IMR-90 (cell line): ENCODE measurements at places on chromosomes 5 and 9.

DNA sequence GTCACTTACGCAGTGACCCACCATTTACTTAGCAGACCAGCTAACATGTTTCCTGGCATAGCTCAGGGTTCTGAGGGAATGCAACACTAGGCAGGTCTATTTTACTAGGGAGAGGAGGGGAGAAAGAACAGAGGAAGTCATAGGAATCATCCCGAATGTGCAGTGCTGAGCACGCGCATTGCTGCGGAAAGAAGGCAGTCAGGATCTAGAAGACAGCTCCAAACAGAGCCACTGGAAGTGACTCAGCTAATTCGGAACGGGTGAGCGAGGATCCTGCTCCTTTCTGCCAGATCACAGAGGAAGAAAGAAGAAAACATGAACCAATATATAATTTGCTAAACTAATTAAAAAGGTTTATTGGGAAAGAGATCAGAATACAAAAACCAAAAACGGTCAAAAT lies 339.8 kb downstream of the EFNA5 start:
- H3K4me3 ChIP-seq = no peak overlapping the region
- H3K36me3 ChIP-seq = no peaks in the 10 kb centered on the region
- H3K4me1 ChIP-seq = no peaks in the 10 kb centered on the region
- H3K27ac ChIP-seq = no peak overlapping the region
- peaks cover 2% of the 10 kb centered on the region; the same call in 1 of the 2 replicates for H3K27me3 ChIP-seq

DNA sequence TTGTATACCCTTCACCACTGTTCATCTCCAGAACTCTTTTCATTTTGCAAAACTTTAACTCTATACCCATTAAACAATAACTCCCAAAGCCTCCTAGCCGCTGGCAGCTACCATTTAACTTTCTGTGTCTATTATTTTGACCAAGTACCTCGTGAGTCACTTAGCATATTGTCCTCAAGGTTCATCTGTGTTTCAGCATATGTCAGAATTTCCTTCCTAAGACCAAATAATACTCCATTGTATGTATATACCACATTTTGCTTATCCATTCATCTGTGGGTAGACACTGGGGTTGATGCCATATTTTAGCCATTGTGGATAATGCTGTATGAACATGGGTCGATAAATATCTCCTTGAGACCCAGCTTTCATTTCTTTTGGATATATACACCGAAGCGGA lies 17.4 kb downstream of the ERBIN start:
- no peak for DNase-seq
- no peak overlapping the region for H3K27ac ChIP-seq
- H3K4me1 ChIP-seq = peaks cover 7% of the 10 kb centered on the region
- H3K4me3 ChIP-seq = no peak overlapping the region
- peaks cover 6% of the 10 kb centered on the region for H3K36me3 ChIP-seq

- no peaks in the 10 kb centered on the region for H3K36me3 ChIP-seq
- no peaks in the 10 kb centered on the region for H3K4me1 ChIP-seq
- H3K27me3 ChIP-seq = no peaks in the 10 kb centered on the region
- H3K27ac ChIP-seq = no peak overlapping the region
- H3K4me3 ChIP-seq = no peak overlapping the region
- DNase-seq = no peak
Measured at GRCh38 chr5:113719549-113719948, 206.1 kb downstream of the YTHDC2 start.

DNA sequence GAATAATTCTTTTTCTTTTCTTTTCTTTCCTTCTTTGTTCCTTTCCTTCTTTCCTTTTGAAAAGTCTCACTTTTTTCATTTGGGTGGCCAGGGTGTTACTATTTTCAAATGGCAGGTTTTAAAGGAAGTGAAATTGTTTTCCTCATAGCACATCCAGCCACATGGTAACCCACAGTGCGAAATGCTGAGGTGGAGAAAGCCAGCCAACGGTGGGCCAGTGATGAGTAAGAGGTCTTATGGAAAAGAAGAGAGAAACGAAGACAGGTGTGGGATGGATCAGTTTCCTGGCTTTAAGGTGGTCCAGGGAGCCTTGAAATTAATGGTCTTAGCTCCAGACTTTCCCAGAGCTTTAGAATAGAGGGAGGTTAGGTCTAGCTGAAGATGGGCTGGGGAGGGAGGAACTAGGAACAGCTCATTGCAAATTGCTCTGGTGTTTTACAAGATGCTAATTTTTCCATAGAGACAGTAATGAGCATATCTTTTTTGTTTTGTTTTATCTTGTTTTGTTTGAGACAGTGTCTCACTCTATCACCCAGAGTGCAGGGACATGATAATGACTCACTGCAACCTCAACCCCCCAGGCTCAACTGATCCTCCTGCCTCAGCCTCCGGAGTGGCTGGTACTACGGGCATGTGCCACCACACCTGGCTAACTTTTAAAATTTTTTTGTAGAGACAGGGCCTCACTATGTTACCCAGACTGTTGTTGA lies 17.8 kb downstream of the ITK start:
- H3K27me3 ChIP-seq = peaks cover 2% of the 10 kb centered on the region; the same call in 1 of the 2 replicates
- H3K36me3 ChIP-seq = no peaks in the 10 kb centered on the region
- no peak overlapping the region for H3K27ac ChIP-seq
- no peak for DNase-seq

- H3K4me1 ChIP-seq = no peaks in the 10 kb centered on the region
- H3K27me3 ChIP-seq = no peaks in the 10 kb centered on the region
- no peak overlapping the region for H3K4me3 ChIP-seq
- DNase-seq = peak; percentile 53
- no peak overlapping the region for H3K27ac ChIP-seq
- no peaks in the 10 kb centered on the region for H3K36me3 ChIP-seq
Measured at GRCh38 chr5:97636766-97637165, 453.7 kb upstream of the RIOK2 start.

GRCh38 chr5:142796492-142797109 lies 26.4 kb downstream of the ARHGAP26 start:
- H3K4me1 ChIP-seq = no peaks in the 10 kb centered on the region
- no peak overlapping the region for H3K27ac ChIP-seq
- no peak overlapping the region for H3K4me3 ChIP-seq
- no peaks in the 10 kb centered on the region for H3K36me3 ChIP-seq
- DNase-seq = no peak

- H3K27ac ChIP-seq = peak overlapping the region; percentile 31; the same call in 1 of the 2 replicates
- no peaks in the 10 kb centered on the region for H3K27me3 ChIP-seq
- H3K4me1 ChIP-seq = peaks cover 27% of the 10 kb centered on the region
- no peak for DNase-seq
- no peak overlapping the region for H3K4me3 ChIP-seq
Measured at GRCh38 chr9:98924946-98925820, 18.5 kb upstream of the COL15A1 start.

- H3K27me3 ChIP-seq = no peaks in the 10 kb centered on the region
- no peaks in the 10 kb centered on the region for H3K36me3 ChIP-seq
- DNase-seq = no peak
- no peak overlapping the region for H3K27ac ChIP-seq
Measured at GRCh38 chr5:79508354-79508753, 5.6 kb downstream of the HOMER1 start.

GRCh38 chr9:97900738-97901565 lies 21.3 kb downstream of the TRMO start:
- no peak overlapping the region for H3K4me3 ChIP-seq
- peak; percentile 55 for DNase-seq
- no peaks in the 10 kb centered on the region; the same call in 1 of the 2 replicates for H3K36me3 ChIP-seq

DNA sequence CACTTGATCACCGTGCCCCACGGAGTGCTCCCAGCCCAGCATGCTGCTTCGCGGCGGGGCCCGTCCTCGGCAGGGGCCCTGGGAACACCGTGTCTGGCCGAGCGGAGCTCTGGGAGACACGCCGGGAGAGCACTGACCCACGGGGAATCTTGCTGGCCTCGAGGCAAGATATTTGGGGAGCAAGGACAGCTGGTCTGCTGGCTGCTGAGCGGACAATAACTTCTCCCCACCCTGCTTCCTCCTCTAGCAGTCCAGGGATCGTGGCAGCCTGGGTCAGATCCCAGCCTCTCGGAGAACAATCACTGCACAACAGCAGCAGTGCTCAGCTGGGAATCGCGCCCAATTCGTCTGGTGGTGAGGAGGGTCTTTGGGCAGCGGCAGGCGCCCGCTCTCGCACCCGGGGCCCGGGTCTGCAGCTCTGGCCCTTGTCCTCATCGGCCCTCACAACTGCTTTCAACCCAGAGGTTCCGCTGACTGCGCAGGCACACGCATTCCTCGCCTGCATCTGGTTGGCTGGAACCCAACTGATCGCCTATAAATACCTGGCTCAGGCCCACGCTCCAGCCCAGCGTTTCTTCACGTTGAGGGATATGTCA lies 43.4 kb downstream of the DBH start:
- H3K27me3 ChIP-seq = no peaks in the 10 kb centered on the region; the same call in 1 of the 2 replicates
- H3K27ac ChIP-seq = no peak overlapping the region
- no peaks in the 10 kb centered on the region for H3K36me3 ChIP-seq
- no peaks in the 10 kb centered on the region for H3K4me1 ChIP-seq
- no peak overlapping the region for H3K4me3 ChIP-seq

DNA sequence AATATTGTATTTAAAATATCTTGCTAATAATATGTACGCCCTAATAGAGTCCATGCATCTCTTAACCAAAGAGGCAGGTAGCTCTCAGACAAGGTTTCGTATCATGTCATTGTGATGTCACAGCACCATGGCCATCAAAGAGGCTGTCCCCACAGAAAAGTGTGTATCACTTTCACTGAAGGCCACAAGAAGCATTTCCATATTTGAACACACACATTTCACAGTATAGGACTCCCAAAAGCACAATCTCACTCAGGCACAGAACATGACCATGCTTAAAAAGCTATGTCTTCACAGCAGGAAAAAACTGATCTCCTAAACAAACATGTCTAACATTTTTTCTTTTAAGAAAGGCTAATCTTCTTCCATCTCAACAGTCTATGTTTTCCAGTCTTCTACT lies 133.8 kb downstream of the DENND1A start:
- no peak overlapping the region for H3K27ac ChIP-seq
- no peaks in the 10 kb centered on the region for H3K36me3 ChIP-seq
- no peak overlapping the region for H3K4me3 ChIP-seq
- H3K4me1 ChIP-seq = 0 out of 2 replicates have a peak, but pooled peaks cover 1% of the 10 kb centered on the region
- no peaks in the 10 kb centered on the region for H3K27me3 ChIP-seq

DNA sequence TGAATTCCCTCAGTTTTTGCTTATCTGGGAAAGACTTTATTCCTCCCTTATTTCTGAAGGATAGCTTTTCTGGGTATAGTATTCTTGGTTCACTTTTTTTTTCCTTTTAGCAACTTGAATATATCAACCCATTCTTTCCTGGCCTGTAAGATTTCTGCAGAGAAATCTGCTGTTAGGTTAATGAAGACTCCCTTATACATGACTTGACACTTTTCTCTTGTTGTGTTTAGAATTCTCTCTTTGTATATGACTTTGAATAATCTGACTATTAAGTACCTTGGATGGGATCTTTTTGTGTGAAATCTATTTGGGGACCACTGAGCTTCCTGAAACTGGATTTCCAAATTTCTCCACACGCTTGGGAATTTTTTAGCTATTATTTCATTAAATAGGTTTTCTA lies 55.0 kb upstream of the CDK5RAP2 start:
- no peak for DNase-seq
- no peaks in the 10 kb centered on the region for H3K4me1 ChIP-seq
- no peak overlapping the region for H3K27ac ChIP-seq
- no peaks in the 10 kb centered on the region for H3K27me3 ChIP-seq

DNA sequence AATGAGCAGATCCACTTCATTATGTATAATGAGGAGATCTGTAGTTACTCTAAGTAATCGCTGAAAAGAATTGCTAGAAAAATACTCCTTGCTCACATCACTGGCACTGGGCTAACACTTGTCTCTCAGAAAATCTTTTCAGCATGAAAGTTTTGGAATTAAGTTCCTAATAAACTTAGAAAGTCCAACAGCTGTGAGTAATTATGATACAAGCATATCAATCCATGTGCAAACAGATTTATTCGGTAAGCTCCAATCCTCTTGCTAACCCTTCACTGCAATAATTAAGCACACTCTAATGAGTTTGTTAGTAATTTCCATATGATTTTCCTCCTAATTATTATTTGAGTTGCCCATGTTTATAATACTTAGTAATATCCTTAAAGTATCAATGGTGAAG lies 652.6 kb upstream of the WWC1 start:
- peaks cover 3% of the 10 kb centered on the region; the same call in 1 of the 2 replicates for H3K4me1 ChIP-seq
- H3K36me3 ChIP-seq = no peaks in the 10 kb centered on the region
- H3K4me3 ChIP-seq = no peak overlapping the region
- no peak overlapping the region for H3K27ac ChIP-seq
- no peaks in the 10 kb centered on the region for H3K27me3 ChIP-seq
- DNase-seq = no peak

- no peaks in the 10 kb centered on the region for H3K4me1 ChIP-seq
- no peaks in the 10 kb centered on the region for H3K27me3 ChIP-seq
- no peak for DNase-seq
- H3K27ac ChIP-seq = no peak overlapping the region
Measured at GRCh38 chr5:60210810-60211209, 317.3 kb upstream of the PDE4D start.

DNA sequence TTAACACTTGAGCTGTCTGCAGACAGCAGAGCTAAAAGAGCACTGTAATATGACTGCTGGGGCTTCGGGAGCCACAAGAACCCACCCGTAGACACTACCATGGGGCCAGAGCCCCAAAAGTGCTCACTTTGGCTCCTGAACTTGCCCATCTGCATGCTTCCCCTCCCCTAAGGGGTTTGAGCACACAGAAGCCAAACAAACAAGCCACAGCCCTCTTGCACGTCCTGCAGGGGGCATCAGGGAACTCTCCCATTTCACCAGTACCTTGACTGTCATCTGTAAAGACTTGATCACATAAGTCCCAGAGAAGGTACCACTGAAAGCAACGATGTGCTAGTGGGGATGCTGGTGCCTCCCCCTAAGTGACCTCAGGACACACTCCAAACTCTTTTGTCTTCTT lies 681.8 kb downstream of the SEMA5A start:
- no peaks in the 10 kb centered on the region for H3K4me1 ChIP-seq
- H3K27me3 ChIP-seq = no peaks in the 10 kb centered on the region
- H3K4me3 ChIP-seq = no peak overlapping the region
- H3K36me3 ChIP-seq = no peaks in the 10 kb centered on the region
- DNase-seq = peak; percentile 28

DNA sequence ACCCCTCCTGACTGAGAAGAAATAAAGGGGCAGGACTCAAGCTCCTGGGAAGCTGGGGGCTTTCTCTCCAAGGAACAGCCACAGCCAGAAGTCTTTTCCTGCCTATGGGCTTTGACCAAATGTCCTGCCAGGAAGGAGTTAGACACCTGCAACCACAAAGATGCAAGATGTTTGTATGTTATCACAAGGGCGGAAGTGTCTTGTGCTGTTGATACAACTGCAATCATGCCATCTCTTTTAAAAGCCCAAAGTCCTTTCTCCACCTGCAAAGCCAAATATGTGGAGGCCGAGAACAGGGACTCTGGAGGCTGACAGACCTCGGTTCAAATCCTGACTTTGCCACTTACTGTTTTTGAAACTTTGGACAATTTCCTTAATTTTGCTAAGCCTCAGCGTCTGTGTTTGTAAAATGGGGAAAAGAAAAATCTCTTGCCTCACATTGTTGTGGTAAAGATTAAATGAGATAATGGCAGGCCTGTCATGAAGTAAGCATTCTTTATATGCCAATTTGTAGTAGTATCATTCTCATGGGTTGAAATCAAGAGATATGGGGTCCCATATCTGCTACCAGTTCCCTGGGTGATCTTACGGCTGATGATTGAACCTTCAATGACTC lies 17.0 kb downstream of the HRH2 start:
- H3K4me3 ChIP-seq = no peak overlapping the region
- H3K4me1 ChIP-seq = no peaks in the 10 kb centered on the region
- H3K27me3 ChIP-seq = no peaks in the 10 kb centered on the region
- no peak for DNase-seq
- no peaks in the 10 kb centered on the region for H3K36me3 ChIP-seq
- no peak overlapping the region for H3K27ac ChIP-seq

- peak within 1 kb of the TSS; percentile 81 for H3K4me3 ChIP-seq
- DNase-seq = no peak
- H3K4me1 ChIP-seq = peaks cover 4% of the 10 kb centered on the region; the same call in 1 of the 2 replicates
- H3K36me3 ChIP-seq = no peaks in the 10 kb centered on the region
- peaks cover 19% of the 10 kb centered on the region for H3K27me3 ChIP-seq
- H3K27ac ChIP-seq = peak within 1 kb of the TSS; percentile 2
Measured at GRCh38 chr5:1111727-1112289, at the start of gene SLC12A7. Gene SLC12A7 (minus strand): TSS chr5:1112063. CDS start chr5:1111991, 72 bp downstream.
